Activated CD4-positive, alpha-beta T cell treated with anti-CD3 and anti-CD28 coated beads for 24 hours (primary cell): ENCODE measurements at places on chromosomes 12 and 14.

GRCh38 chr12:87827638-87828264 lies 201.4 kb downstream of the C12orf50 start:
- DNase-seq, result no peak

DNA sequence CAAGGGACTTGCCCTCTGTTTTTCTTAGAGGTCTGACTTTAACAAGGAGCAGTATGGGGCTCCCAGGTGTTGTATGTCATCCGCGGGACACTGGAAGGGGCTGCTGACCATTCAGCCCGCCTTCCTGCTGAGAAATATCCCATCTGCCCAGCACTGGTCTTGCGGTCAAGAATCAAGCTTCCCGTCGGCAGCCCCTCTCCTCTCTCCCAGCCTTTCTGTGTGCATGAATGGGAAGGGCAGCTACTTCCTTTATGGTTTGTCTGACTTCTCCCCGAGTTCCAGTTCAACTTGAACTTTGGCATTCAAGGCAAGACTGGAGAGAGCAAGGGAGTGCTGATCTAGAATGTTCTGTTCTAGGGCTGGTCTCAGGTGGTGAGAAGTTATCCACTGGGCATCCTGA lies 51.5 kb downstream of the PSMA6 start:
- no peak for DNase-seq

DNA sequence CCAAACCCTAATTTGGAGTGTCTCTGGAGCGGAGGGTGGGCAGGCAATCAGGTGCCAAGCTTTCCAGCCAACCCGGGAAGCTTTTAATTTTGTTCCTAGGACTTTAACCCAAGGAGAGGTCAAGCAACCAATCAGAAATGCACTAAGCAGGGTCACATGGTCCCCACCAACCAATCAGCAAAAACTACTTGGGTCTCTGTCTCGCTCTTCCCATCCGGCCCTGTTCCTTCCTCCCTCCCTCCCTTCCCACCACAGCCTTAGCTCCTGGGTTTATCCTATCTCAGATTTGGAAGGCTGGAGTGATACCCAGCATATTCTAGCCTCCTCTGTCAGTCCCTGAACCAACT lies 7.3 kb downstream of the HOXC5 start:
- DNase-seq, result no peak

DNA sequence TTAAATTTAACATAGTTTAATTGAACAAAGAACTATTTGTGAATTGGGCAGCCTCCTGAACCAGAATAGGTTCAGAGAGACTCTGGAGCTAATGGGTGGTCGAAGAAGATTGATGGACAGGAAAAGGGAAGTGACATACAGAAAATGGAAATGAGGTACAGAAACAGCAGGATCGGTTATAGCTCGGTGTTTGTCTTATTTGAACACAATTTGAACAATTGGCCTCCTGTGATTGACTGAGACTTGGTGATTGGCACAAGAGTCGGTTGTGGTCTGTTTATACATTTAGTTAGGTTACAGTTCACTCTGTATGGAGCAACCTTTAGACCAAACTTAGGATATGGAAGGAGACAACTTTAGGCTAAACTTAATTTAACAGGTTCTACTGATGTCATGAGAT lies 18.4 kb upstream of the CFL2 start:
- no peak for DNase-seq

GRCh38 chr14:54579621-54580020 lies 12.7 kb downstream of the SAMD4A start:
- DNase-seq, result no peak

DNA sequence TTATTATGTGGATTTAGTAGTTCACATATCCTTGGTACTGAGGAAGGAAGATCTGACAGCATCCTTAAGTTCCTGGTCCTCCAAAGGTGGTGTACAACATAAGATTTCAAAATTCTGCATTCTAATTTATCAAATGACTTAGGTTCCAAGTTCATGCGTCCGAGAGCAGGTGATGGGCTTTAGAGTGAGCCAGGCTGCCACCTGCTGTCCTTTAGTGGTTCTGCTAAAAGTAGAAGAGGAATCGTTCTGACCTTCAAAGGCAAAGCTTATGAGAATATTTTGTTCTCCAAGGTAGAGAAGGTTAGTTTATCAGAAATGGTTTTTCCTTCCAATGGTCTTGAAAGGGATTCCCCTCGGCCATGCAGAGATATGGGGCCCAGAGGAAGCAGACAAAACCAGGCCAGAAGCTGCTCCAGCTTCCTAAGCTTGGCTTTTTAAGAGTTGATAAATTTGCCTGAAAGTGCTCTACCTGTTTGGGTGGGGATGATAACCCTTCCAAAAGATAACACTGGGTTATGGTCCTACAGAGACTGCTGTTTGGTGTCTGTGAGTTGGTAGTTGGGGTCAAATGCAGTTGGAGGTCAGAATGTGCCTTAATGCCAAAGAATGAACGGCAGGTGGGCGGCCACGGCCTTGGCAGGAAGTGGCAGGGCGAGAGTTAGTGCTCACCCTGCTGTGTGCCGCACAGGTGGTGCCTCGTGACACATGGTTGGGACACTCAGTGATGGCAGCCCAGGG lies 29.1 kb upstream of the LRTM2 start:
- DNase-seq, result peak; percentile 46

- DNase-seq, result peak; percentile 43
These were observed 1.0 kb downstream of the PCNX1 start for GRCh38 chr14:70907996-70908934.

DNA sequence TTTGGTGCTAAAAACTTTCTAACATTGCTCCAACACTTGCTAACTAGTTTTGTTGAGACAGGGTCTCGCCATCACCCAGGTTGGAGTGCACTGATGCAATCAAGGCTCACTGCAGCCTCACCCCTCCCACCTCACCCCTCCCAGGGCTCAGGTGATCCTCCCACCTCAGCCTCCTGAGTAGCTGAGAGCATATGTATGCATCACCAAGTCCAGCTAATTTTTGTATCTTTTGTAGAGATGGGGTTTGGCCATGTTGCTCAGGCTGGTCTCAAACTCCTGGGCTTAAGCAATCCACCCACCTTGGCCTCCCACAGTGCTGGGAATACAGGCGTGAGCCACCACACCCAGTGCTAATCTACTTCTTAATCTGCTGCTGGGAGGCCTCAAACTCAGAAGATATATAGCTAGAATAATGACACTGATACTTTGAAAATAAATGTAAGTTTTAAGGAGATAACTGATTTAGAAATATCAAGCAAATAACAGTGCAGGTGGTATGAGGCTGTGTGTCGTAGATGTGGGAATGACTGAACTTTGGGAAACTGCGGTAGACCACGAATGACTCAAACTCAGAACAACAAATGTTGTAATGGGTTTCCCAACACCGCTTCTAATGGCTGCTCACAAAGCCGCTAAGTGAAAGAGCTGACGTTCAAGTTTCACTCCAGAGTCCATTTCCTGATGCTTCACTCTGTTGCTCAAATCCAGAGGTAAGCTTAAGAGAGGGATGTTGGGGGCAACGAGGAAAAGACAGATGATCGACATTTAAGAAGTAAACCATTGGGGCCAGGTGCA lies 10.0 kb downstream of the TMCC3 start:
- peak; percentile 31 for DNase-seq

GRCh38 chr12:57517187-57517586 lies 3.1 kb downstream of the DDIT3 start:
- no peak for DNase-seq

- no peak for DNase-seq
These were observed 364.9 kb upstream of the FLRT2 start for GRCh38 chr14:85165094-85165493.

DNA sequence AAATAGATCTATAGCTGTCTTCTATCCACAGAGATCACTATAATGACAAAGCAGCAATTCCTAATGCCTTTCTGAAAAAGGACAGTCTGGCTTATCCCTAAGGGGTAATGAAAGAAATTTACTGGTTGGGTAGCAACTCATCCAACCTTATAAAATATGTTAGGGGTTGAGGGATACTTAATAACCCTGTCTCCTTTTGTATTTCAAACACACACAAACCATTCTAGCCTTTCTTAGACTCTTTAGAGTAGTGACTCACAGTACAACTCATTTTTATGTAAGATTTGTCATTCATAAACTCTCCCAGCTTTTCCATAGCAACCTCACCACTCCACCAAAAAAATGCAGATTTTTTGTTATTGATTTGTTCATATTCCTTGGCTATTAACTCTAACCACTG lies 167.9 kb downstream of the FSCB start:
- DNase-seq, result no peak
